Hindlimb muscle (tissue), 1 donor: ENCODE measurements at places on chromosomes 12 and 14. TPM values are rescaled to one million over a fixed set of nuclear protein-coding genes. Genes with fewer than 3 reads are reported as not detected.

CLEC1A gene
- polyA plus RNA-seq = 2.3 TPM

BDKRB2 gene
- 2.5 TPM for polyA plus RNA-seq

KLRC2 gene
- polyA plus RNA-seq = not detected

KERA gene
- 16.7 TPM for polyA plus RNA-seq

RIMBP2 gene
- 0.75 TPM for polyA plus RNA-seq

ZNF891 gene
- 2.4 TPM for polyA plus RNA-seq

FLRT2 gene
- 104 TPM for polyA plus RNA-seq

LIN7A gene
- polyA plus RNA-seq = 2.7 TPM

SRRM4 gene
- 0.31 TPM for polyA plus RNA-seq

SDR9C7 gene
- polyA plus RNA-seq = 0.36 TPM

PSMA6 gene
- polyA plus RNA-seq = 188 TPM

HEBP1 gene
- polyA plus RNA-seq = 43.8 TPM

FCF1 gene
- polyA plus RNA-seq = 37.9 TPM

SYT1 gene
- polyA plus RNA-seq = 1.0 TPM

POTEM gene
- polyA plus RNA-seq = not detected

AKAP5 gene
- 0.45 TPM for polyA plus RNA-seq

SRGAP1 gene
- 6.6 TPM for polyA plus RNA-seq

IRAK3 gene
- polyA plus RNA-seq = 5.9 TPM

IL22 gene
- polyA plus RNA-seq = not detected

SLC10A1 gene
- not detected for polyA plus RNA-seq
